Mammary epithelial cell (primary cell): ENCODE measurements at places on chromosomes 1 and 21.
A peak's percentile ranks its signal among the peaks of the same experiment; 100 is the strongest.

GRCh38 chr1:32626176-32626575 lies 24.2 kb downstream of the ZBTB8OS start:
- no peak for DNase-seq

- DNase-seq = no peak
Measured at GRCh38 chr1:23646091-23646490, 45.5 kb upstream of the RPL11 start.

GRCh38 chr21:42527127-42527488 lies 13.5 kb downstream of the SLC37A1 start:
- DNase-seq = no peak

DNA sequence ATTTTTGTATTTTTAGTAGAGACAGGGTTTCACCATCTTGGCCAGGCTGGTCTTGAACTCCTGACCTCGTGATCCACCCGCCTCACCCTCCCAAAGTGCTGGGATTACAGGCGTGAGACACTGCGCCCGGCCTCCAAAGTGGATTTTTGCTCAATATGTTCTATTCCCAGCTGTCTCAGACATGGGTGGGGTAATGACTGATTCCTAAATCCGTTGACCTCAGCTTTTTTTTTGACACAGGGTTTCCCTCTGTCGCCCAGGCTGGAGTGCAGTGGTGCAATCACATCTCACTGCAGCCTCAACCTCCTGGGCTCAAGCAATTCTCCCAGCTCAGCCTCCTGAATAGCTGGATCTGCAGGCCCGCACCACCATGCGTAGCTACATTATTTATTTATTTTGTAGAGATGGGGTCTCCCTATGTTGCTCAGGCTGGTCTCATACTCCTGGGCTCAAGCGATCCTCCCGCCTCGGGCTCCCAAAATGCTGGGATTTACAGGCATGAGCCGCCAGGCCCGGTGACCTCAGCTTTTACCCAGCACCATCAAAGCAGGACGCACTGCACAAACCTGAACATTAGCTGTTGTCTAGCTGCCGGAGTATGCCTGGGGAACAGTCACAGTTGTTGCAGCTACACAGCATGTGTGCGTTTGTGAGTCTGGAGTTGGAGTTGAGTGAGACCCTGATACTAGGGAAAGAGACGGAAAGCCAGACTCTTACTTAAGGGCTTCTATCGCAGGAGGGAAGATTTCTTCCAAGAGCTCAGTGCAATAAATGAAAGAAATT lies 43.7 kb upstream of the PSEN2 start:
- DNase-seq = no peak

DNA sequence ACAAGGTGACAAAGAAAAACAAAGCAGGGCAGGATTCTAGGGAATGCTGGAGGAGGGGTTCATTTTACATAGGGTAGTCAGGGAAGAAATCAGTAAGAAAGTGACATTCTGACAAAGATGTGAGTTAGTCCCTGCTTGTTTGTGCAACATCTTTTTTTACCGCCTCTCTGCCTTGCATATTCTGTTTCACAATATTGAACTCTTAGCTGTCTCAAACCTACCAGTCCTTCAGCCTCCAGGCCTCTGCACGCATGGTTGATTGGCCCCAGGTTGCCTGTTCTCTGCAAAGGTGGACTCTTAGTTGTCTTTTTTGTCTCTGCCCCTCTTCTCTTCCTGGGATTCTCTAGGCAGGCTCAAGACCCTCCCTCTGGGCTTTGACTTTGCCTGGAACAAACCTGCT lies 152.2 kb upstream of the RUNX1 start:
- DNase-seq = no peak

- no peak for DNase-seq
Measured at GRCh38 chr1:6090996-6091822, 45.5 kb downstream of the KCNAB2 start.

GRCh38 chr1:62407398-62408009 lies 29.3 kb upstream of the USP1 start:
- DNase-seq = peak; percentile 44

- peak; percentile 93 for DNase-seq
Measured at GRCh38 chr1:36397378-36398230, at the start of gene LSM10. TSS of gene LSM10 (minus strand) at chr1:36397908. CDS start at chr1:36394129, 3,779 bp downstream.

GRCh38 chr1:218339267-218339831 lies 5.8 kb upstream of the TGFB2 start:
- peak; percentile 30 for DNase-seq

DNA sequence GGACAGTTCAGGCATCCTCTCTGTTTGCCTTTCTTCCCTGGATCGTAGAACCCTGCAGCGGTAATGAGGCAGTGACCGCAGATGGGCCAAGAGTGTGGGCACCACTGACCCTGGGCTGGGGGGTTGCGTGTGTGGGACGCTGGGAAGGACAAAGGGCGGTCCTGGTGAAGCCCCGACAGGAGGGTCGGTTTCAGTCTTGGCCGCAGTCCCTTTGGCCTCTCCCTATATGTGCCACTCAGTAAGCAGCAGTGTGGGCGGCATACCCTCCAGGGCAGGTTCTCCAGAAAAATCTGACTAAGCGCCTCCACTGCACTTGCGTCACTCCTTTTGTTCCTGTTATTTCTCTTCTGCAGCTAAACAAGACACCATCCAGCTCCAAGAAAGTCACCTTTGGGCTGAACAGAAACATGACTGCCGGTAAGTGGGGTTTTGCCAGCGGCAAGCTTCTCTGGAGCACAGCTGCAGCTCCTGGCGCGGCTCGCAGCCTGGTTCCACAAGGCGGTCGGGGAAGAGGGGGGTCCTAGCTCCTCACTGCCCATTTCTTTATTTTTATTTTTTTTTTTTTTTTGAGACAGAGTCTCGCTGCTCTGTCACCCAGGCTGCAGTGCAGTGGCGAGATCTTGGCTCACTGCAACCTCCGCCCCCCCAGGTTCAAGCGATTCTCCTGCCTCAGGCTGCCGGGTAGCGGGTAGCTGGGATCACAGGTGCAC lies 27.7 kb upstream of the PDXK start:
- no peak for DNase-seq

DNA sequence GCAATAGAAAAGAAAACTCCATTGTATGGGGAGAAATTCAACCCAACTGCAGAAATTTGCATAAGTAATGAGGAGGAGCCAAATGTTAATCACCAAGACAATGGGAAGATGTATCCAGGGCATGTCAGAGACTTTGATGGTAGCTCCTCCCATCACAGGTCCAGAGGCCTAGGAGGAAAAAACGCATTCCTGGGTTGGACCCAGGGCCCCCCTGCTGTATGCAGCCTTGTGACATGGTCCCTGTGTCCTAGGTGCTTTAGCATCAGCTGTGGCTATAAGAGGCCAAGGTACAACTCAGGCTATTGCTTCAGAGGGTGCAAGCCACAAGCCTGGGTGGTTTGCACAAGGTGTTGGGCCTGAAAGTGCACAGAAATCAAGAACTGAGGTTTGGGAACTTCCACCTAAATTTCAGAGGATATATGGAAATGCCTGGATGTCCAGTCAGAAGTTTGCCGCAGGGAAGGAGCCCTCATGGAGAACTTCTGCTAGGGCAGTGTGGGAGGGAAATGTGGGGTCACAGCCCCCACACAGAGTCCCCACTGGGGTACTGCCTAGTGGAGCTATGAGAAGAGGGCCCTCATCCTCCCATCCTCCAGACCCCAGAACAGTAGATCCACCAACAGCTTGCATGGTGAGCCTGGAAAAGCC lies 162.3 kb downstream of the TGFB2 start:
- DNase-seq = no peak

GRCh38 chr1:109250454-109251276 lies 1.3 kb downstream of the CELSR2 start:
- no peak for DNase-seq

GRCh38 chr1:107110326-107110725 lies 30.5 kb upstream of the NTNG1 start:
- no peak for DNase-seq

- DNase-seq = no peak
Measured at GRCh38 chr1:1273209-1273511, 494 bp downstream of the UBE2J2 start.

GRCh38 chr1:43324810-43325209 lies 12.8 kb upstream of the MPL start:
- DNase-seq = no peak

DNA sequence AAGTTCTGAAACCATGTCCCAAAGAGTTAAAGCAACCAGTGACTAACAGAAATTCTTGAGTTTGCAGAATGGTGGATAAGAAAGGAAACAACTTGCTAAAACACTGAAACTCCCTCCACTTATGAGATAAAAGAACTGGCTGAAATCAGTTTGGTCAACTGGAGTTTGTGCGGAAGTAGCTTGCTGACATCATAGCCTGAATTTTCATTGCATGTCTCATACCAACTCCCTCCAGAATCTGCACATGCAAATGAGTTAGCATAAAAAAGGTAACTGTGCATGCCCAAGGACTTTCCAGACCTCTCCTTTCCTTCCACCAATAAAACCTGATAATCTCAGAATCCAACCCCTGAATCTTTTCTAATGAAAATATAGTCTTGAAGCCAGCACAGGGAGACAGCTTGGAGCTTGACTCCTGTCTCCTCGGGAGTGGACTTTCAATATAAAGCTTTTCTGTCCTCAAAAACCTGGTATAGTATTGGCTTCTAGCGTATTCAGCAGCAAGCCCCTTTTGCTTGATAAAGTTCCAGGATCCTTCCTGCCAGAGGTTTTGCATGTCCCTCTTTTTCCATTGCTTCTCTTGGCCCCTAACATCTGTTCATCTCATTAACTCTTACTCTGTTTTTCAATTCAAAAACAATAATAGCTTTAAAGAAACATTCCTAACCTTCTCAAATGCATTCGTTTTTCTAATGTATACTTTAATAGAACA lies 785.8 kb upstream of the ADGRL4 start:
- DNase-seq = peak; percentile 36

DNA sequence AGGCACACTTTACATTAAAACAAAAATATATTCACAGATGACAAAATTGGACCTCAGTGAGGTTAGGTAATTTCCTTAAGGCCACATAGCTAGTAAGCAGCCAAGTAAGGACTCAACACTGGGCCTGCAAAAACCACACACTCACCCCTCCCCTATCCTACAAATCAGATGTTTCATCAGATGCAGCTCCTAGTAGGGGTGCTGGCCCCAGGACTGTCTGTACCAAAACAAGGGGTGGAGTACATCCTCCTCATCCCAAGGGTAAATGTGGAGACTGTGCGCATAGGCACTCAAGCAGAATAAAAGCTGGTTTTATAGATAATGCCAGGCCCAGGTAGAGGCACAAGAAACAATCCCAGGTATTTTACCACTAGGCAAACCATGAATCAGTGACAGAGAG lies 25.7 kb downstream of the URB1 start:
- DNase-seq = no peak

- DNase-seq = no peak
Measured at GRCh38 chr21:14716761-14717396, 170.8 kb upstream of the SAMSN1 start.

- DNase-seq = no peak
Measured at GRCh38 chr21:37248298-37248697, 18.8 kb downstream of the VPS26C start.

DNA sequence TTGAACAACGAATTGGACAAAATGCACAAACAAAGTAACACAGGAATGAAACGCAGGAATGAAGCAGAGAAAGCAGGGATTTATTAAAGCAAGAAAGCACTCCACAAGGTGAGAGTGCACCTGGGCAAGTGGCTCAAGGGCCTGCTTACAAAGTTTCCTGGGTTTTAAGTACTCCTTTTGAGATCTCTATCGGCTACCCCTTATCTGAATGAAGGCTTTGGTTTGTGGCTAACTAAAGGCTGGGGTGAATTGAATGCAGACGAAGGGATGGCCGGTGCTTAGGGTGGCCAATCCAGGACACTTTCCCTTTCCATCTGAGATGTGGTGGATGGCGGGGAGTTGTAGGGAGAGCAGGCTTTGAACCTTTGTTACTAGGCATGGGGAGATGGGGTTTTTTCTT lies 151.4 kb upstream of the KIAA0040 start:
- no peak for DNase-seq

GRCh38 chr1:226624526-226624925 lies 76.0 kb downstream of the STUM start:
- DNase-seq = peak; percentile 87

DNA sequence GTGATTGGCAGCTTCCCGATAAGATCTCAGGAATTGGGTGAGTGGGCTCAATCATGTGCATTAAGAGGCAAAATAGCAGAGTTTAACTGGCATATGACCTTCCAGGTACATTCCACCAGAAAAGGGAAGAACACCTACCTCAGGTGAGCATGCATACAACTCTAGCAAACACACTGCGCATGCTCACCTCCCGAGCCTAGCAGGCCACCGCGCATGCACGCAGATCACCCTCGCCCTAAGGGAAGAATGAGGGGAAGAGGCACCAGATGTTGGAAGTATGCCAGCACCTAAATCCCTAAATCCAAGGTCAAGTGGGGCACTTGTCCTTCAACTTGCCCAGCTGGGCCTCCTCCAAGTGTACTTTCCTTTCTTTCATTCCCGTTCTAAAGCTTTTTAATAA lies 23.6 kb upstream of the CBR3 start:
- DNase-seq = no peak

GRCh38 chr1:213041443-213041842 lies 9.6 kb upstream of the RPS6KC1 start:
- peak; percentile 46 for DNase-seq

- no peak for DNase-seq
Measured at GRCh38 chr1:75727571-75727970, 3.1 kb downstream of the ACADM start.

- DNase-seq = no peak
Measured at GRCh38 chr1:26142159-26142558, 16.7 kb upstream of the FAM110D start.

- peak; percentile 7 for DNase-seq
Measured at GRCh38 chr1:74053407-74053806, 144.6 kb downstream of the LRRIQ3 start.

- no peak for DNase-seq
Measured at GRCh38 chr1:185239861-185240260, 77.2 kb downstream of the IVNS1ABP start.

DNA sequence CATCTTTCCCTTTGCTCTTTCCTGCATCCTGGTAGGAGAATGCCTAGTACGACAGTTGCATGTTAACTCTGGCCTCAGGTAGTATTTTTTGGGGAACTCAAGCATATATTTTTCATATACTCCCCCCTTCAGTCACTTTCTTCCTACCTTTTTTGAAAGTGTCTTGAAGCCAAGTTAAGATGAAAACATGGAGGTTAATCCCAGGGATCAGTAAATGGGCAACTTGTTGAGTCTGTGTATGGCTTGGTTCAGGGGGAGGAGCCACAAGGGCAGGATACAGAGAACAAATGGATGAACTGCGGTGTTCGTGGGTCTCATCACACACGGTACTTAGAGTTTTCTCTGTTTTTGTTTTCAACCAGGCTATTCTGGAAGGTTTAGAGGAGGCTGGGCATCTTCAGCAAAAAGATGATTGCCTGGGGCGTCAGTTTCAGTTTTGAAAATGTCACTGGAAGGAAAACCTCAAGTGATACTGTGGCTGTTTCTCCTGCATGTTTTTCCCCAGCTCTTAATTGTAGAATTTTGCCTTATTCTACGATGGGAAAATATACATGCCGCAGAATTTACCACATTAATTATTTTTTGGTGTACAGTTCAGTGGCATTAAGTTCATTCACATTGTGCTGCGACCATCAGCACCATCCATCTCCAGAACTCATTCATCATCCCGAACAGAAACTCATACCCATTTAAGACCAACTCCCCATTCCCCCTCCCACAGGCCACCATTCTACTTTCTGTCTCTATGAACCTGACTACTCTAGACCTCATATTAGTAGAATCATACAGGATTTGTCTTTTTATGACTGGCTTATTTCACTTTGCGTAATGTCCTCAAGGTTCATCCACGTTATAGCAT lies 71.5 kb downstream of the MAP10 start:
- DNase-seq = no peak

- no peak for DNase-seq
Measured at GRCh38 chr1:158105352-158106095, 75.2 kb upstream of the CD1D start.

- peak; percentile 74 for DNase-seq
Measured at GRCh38 chr1:241531195-241532161, 700 bp upstream of the KMO start.
